GM04504 (cell line): ENCODE measurements at places on chromosomes 16 and 17.

GRCh38 chr16:56667581-56668571 is at the start of gene MT1G:
Gene MT1G (minus strand): TSS chr16:56668065. CDS start chr16:56667993, 72 bp downstream.
- DNase-seq: no peak

GRCh38 chr17:65627891-65628643 is 66.6 kb upstream of the AXIN2 start:
- peak; percentile 43 for DNase-seq

- DNase-seq: no peak
Observed at GRCh38 chr16:1177053-1177452, 24.1 kb downstream of the CACNA1H start.

DNA sequence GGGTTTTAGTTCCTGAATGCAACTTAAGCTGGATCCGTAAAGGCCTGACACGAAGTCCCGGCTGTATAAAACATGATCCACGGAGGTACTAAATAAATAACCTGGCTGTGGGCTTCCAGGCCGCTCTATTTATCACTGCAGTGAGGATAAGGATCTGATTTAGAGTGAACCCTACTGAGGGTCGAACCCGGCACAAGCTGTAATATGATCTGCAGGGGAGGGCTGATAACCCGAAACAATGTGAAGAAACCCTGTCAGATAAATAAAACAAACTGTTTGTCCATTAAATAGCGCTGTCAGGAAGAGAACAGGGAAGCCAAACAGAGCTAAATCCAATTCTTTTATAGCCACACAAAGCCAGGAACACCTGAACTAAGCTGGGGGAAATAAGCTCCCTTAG is 375.6 kb upstream of the SALL1 start:
- no peak for DNase-seq

DNA sequence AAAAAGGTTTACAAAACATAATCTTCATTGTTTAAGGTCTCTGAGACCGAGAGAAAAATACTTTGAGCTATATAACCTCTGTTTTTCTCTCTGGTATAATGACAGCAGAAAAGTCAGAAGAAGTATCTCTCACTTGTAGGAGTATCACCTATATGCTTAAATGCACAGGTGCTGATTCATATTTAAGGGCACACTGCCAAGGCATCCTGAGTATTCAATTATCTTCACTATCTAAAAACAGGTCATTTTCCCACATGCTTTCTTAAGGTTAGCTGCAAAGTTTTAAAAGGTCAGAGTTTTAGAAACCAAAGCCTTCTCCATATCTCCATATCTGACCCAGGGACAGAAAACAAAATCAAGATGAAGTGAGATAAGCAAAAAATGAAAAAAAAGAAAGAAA is 99.3 kb upstream of the C17orf78 start:
- DNase-seq: no peak

DNA sequence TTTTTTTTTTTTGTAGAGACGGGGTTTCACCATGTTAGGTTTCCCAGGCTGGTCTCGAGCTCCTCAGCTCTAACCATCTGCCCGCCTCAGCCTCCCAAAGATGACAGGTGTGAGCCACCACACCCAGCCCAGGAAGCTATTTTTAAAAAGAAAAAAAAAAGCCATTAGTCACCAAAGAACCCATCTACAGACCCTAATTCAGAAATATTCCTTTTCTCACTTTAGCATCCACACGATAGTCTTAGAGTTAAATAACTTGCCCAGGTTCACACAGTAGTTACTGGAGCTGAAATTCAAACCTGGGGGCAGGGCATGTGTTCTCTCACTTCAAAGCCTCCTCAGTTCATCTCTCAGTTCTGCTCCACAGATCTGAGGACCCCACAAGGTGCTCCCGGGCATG is 70.3 kb upstream of the NOL11 start:
- DNase-seq: no peak

DNA sequence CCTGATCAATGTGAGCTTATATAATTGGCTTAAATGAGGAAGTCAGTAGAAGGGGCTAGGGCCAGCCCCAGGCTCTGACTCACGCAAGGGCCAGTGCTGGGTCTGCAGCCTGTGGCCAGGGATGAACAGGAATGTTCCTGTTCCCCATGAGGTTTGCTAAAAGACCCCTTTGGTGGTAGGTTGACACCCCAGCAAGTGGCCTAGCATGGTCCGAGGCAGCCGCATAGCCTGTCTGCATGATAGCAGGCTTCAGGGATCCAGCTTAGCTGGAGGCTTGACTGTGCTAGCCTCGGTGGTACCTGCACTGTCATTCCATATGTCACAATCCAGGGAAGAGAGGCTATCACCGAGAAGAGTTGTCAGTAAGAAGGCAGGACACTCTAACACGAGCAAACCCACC is 23.5 kb downstream of the TRIM25 start:
- DNase-seq: no peak

GRCh38 chr17:57839571-57839923 is 10.3 kb downstream of the MRPS23 start:
- DNase-seq: no peak

DNA sequence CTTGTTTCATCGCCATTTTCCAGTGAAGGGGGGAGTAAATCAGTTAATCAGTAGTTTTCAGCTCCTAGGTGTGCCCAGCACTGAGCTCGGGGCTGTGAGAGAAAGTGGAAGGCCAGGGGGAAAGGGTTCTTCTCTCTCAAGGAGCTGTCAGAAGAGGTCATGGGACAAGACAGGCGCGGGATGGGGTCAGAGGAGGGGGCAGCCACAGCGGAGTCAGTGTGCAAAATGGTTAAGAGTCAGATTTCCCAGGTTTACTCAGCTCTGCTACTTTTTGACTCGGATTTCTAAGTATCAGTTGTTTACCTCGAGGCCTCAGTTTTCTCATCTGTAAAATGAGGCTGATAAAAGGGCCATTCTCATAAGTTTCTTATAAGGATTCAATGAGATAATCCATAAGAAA is 4.3 kb upstream of the XYLT1 start:
- no peak for DNase-seq

GRCh38 chr16:31177136-31177535 is 2.8 kb upstream of the FUS start:
- DNase-seq: no peak

DNA sequence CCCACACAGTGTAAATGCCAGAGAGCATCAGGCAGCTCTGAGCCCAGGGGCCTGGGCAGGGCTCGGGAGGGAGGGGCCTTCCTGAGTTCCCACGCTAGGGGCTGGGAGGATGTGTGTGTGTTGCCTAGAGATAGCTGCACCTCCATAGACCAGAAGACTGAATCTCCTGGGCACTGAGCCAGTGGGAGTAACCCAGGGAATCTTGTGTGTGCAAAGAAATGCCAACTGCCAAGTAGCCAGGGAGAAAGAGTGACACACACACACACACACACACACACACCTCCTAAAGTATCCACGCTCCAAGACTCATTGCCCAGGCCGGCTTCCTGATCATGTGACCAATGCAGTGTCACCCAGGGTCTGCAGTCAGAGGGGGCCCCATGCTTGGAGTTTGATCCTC is 166.2 kb upstream of the RPL38 start:
- DNase-seq: no peak

DNA sequence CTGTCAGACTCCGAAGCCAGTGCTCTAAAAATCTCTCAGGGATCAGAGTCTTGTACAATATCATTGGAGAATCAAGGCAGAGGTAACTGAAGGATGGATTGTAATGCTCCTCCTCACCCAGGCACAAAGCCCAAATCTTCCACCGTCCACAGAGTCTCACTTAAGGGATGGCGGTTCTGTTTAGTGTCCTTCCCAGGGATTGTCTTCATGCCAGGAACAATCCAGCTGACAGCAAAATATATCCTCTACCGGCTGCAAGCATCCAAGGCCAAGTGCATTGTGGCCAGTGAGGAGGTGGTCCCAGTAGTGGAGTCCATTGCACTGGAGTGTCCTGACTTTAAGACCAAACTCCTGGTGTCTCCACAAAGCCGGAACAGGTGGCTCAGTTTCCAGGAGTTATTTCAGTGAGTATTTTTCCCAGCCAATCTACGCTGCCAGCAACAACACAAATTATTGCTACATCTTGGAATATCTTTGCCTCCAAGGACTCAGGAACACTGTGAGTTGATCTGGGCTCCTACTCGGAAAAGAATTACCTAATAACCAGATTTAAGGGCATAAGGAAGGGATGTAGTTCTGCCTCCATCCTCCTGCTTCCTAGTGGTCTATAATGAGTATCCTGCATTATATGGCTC is 13.9 kb upstream of the ACSM1 start:
- no peak for DNase-seq

DNA sequence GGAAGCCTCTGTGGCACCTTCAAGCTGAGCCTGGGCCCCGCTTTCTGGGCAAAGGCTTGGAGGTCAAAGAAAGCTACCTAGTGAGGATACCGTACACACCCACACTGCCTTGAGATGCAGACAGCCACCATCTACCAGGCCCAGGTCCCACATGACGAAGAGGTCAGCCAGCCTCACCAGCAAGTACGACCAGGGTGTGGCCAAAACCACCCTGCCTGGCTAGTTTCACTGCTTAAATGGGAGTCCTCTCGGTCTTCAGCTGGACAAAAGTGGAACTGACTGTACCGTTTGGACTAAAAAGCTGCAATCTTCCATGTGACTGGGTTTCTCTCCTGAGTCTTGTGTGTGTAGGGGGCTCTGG is 21.6 kb downstream of the VASN start:
- no peak for DNase-seq

DNA sequence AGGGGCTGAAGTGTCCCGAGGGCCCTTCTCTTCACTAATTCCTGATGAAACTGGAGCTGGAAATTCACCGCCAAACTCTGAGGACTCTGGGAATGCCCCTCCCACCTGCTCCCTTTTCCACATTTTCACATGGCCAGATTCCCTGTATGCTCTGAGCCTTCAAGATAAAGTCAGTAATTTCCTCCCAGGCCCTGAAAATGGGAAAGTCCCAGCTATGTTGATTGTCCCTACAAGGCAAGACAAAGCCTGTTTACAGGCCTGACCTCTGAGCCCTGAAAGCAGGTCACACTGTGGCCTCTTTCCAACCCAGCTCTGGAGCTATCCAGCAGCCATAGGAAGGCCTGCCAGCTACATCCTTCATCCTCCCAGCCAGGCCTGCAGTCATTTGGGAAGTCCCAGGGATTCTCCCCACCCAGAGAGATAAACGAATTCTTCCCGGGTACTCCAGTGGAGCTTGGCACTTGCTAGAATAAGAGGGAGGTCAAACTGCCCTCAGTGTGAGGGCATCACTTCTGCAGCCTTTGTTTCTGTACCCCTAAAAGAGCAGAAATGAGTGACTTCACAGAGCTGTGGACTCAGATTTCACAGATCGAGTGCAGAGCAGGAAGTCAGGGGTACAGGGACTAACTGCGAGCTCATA is 19.6 kb upstream of the CCL2 start:
- DNase-seq: no peak

GRCh38 chr17:72665852-72666851 is 426.3 kb downstream of the SLC39A11 start:
- no peak for DNase-seq

DNA sequence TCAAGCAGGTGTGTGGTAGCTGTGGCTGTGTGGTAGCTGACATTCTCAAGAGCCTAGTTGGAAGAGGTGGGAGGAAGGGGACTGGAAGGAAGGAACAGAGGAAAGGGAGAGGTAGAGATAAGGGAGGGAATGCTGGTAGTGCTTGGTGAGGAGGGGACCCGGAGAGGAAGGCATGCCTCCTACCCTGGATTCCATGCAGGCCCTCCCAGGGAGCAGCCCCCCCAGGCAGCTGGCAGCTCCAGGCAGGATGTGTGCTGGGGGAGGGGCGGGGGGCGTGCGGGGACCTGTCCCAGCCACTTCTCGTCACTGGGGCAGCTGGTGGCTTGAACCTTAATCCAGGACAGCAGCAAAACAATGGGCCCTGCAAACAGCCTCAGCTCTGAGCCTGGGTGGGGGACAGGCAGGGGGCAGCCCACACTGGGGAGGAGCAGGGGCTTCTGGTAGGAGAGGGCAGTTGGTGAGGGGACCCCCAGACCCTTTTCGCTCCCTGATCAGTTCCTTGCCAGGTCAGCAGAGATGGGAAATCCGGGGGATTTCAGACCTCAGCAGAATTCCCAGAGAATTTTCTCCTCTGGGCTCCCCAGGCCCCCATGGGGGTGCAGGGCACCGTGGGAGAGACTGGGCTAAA is 27.1 kb downstream of the ARHGAP23 start:
- no peak for DNase-seq

- no peak for DNase-seq
Observed at GRCh38 chr17:82872591-82873520, 33.0 kb upstream of the ZNF750 start.

- DNase-seq: peak; percentile 63
Observed at GRCh38 chr16:15434425-15435215, at the start of gene BMERB1. Gene BMERB1 (plus strand): TSS chr16:15434588. CDS start chr16:15434654, 66 bp downstream.

DNA sequence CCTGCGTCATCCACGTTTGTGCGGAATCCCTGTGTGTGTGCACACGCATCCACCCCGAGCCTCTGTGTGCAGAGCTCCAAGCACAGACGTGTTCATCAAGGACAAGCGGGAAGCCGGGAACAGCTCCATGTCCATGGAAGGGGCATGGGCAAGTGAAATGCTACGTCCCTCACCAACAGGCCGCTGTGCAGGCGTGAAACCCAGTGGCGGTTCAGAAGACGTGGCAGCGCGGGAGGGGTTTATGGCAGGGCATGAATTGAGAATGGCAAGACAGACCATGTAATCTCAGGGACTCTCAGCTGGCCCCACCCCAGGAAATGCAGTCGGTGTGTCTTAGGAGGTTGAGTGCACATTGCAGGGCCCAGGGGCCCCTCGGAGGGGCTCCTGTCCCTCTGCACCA is 52.7 kb downstream of the TBC1D16 start:
- DNase-seq: no peak

GRCh38 chr17:57853695-57854094 is 3.9 kb upstream of the MRPS23 start:
- DNase-seq: no peak
